ENCODE measurements at places on chromosomes 1 and 21. TPM values are rescaled to one million over a fixed set of nuclear protein-coding genes. Genes with fewer than 3 reads are reported as not detected.

GRCh38 chr21:41170442-41170841, 2.5 kb downstream of the BACE2 start:
- DNase-seq, result no peak

Gene SCYL3
- total RNA-seq, result 7.5 TPM

GRCh38 chr1:58649555-58649954, 50.3 kb downstream of the MYSM1 start:
- DNase-seq, result no peak

DNA sequence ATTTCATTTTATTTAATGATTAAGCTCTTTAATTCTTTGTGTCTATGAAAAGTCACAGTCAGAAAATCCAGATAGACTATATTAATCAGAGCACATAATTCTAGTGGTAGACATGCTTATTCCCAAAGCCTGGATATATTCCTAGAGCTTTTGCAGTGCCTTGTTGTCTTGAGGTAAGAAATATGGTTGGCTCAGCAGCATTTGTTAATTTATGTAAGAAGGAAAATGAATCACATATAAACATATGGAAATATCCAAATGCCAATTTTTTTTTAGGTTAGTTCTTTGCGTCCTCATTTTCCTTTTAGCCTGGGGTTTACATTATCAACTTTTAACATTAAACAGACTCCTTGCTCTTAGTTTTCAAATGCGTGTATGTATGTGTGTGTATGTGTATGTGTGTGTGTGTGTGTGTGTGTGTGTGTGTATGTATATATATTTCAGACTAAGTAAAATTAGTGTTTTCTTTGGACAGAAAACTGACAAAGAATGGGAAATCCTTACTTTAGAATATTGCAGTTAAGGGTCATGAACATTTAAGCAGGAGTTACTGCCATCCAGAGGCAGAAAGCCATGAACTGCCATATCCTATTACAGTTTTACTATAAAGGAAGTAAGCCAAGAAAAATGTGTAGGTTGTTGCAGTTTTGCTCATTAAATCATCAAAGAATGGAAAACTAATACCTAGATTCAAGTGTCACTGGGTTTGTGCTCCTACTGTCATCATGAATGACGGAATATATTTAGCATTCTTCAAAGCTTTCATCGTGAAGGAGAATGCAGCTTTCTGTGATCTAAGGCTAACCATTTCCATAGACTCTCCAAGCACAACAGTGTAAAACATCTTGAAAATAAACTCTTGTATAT, 477.1 kb upstream of the NR5A2 start:
- DNase-seq, result no peak

DNA sequence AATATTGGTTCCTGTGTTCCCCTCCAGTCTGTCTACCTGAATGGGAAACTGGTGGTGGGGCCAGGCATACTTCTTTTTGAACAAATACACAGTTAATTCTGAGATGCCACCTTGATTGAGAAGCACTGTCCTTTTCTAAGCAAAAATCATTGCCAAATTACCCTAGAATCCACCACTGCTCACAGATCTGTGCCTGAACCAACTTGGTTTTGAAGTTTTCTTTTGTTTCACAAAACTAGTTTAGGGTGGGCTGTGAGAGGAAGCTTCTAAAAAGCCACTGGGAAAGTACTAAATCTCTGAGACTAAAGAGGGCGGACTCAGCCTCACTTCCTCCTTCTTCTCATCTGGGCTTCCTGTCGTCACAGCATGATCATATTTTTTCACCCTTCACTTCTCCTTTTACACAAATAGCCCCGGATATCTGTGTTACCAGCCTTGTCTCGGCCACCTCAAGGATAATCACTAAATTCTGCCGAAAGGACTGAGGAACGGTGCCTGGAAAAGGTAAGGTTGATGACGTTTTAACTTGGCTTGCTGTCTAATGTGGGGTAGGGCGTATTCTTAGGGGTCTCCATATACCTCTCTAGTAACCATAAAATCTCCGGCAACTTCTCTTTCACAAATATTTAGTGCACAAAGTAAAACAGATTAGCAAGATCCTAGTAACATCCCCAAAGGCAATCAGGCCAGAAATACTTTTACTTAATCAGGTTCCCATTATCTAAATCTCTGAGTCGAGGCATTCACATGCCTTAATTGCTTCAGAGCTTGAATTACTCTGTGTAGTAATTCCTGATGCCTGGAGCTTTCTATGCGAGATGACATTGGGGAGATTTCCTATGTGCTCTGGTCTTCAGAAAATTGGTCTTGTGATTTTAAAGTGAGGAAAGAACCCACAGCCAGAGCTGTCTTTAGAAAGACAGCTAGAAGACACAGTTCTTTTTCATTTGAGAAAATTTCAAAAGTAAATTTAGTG, at the start of gene CD53:
Gene CD53 (plus strand): TSS at position 404 of the 976 bp plus-strand sequence. CDS start 18,261 bp downstream, outside the sequence.
- DNase-seq, result no peak

GRCh38 chr1:244862354-244862698, 2.0 kb downstream of the HNRNPU start:
- DNase-seq, result no peak

DNA sequence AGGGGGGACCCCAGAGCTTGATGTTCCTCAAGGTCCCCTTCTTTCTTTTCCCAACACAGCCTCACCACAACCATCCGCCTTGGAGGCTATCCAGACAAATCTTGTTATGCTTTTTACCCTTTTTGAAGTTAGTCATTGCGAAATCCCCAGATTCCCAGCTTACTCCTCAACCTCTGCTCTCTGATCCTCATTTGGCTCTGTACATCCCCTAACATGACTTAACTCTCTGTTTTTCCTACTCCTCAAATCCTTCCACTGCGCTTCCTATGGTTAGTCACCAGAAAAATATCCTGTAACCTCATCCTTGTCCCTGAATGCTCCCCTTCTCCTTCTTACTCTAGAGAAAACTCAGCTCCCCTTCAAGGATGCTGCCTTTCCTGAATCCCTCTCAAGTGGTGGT, 189.1 kb upstream of the POU3F1 start:
- DNase-seq, result no peak

- DNase-seq, result no peak
These were observed 175.5 kb upstream of the NCAM2 start for GRCh38 chr21:20822666-20823065.

GRCh38 chr1:203537806-203538464, 44.0 kb downstream of the OPTC start:
- peak; percentile 94 for DNase-seq

Gene DDR2
- total RNA-seq, result 2.0 TPM

DNA sequence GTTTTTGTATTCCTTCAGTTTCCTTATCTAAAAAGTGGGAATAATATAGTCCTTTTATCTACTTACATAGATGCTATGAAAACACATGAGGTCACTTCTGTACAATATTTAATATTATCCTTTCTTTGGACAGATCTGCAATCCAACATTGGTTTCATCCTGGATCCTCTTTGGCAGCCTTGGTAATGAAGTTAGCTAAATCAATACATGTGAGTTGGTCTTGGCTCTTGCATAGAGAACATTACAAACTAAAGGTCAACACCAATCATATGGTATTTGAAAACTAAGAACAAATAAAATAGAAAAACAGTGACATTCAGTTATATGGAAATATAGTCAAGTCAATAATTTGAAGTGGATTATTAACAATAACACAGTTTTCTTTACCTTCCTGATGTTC, 3.2 kb upstream of the EDEM3 start:
- no peak for DNase-seq

DNA sequence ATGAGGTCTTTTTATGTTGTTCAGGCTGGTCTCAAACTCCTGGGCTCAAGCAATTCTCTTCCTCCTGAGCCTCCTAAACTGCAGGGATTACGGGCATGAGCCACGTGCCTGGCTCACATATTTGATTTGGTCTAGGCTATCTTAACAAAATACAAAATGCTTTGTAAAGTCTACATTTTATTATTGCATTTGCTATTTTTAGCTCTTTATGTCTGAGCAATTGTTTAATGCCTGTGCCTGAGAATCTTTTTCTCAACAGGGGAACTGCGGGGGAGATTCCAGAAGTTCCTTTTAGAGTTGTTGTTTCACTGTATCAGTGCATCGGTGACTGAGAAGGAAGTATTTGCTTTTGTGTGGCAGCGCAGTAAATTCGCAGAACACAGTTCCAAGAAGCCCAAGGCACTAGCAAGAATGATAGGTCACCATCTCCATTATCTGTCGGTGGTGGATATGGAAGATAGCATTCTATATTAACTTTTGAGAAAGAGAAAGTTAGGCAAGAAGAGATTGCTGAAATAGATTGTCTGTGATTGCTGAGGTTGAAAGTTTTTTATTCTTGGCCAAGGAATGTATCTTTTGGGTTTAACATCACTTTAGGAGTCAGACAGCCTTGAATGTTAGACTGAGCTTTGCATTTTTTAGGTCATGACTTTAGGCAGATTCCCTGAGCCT, 167.3 kb downstream of the PDE4B start:
- no peak for DNase-seq

- DNase-seq, result no peak
These were observed 674.6 kb downstream of the PTPRC start for GRCh38 chr1:199313444-199313843.
